Osteoblast (primary cell): ENCODE measurements at places on chromosomes 6 and 20. TPM values are rescaled to one million over a fixed set of nuclear protein-coding genes. Genes with fewer than 3 reads are reported as not detected.

The SLC17A1 gene
- not detected in 2 replicates for total RNA-seq

The HLA-DRB1 gene
- total RNA-seq, result 1.1 and 19.7 TPM in 2 replicates

The CALHM5 gene
- 14.8 and 16.2 TPM in 2 replicates for total RNA-seq

The CLDN20 gene
- total RNA-seq, result not detected in 2 replicates

The UBE2C gene
- 2.5 and 2.7 TPM in 2 replicates for total RNA-seq

The CYP39A1 gene
- 4.1 and 4.3 TPM in 2 replicates for total RNA-seq

The RAB44 gene
- under 0.01 and 0.36 TPM in 2 replicates for total RNA-seq

GRCh38 chr6:135871296-135871695 is 19.8 kb downstream of the PDE7B start:
- no peak overlapping the region for H3K4me3 ChIP-seq
- H3K36me3 ChIP-seq, result no peaks in the 10 kb centered on the region
- H3K27me3 ChIP-seq, result no peaks in the 10 kb centered on the region
- H3K4me1 ChIP-seq, result peaks cover 38% of the 10 kb centered on the region

- H3K27ac ChIP-seq, result no peak overlapping the region
- no peak overlapping the region for H3K4me3 ChIP-seq
- DNase-seq, result no peak
- H3K36me3 ChIP-seq, result no peaks in the 10 kb centered on the region
These were observed 15.9 kb downstream of the PFDN4 start for GRCh38 chr20:54223751-54224150.

DNA sequence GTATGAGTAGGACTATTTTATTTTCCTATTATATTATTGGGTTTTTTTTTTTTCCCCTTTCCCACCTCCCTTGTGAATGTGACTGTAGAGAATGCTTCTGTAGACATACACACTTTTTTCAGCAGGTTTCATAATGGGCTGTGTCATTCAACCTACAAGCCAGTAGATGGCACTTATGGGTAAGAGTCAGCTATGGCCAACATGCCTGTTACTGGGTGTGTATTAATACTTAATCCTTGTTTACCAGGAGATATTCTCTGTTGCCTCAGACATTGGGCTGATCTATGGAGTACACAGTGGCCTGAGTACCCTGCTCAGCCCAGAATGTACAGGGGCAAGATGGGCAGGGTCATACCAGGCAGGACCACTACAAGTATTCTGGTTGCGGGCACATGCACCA is 382.5 kb downstream of the EPHA7 start:
- no peak overlapping the region for H3K27ac ChIP-seq
- H3K36me3 ChIP-seq, result no peaks in the 10 kb centered on the region
- H3K4me3 ChIP-seq, result no peak overlapping the region
- H3K4me1 ChIP-seq, result no peaks in the 10 kb centered on the region
- no peaks in the 10 kb centered on the region for H3K27me3 ChIP-seq

DNA sequence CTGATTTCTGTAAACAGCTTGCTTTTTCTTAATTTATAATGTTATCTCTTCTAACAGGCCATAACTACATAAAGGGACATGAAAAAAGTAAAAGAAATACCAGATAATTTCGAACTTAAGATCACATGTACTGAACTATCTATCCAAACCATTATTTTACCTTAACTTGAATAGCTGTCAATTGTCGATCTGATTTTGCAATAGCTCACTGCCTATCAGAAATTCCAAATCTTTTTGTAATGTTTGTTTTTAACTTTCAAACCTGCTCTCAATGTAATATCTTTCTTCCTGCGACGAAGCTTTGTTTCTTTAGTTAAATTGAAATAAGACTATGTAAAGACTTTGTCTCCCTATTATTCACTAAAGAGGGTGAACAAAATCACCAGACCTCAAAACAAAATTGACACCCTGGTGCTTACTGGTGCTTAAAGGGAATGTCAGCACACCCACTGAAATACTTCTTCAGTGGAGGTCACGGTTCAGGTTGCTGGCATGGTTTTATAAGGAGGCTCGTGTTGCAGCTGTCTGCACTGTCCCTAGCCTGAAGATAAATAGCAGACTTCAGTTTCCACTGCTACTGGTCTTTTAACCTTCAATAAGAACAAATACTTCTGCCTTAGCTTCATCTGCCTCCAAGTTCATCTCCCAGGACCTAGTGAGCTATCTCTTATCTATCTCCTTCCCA is 117.5 kb upstream of the QKI start:
- no peak overlapping the region for H3K27ac ChIP-seq
- H3K27me3 ChIP-seq, result no peaks in the 10 kb centered on the region
- H3K4me1 ChIP-seq, result no peaks in the 10 kb centered on the region
- DNase-seq, result no peak

DNA sequence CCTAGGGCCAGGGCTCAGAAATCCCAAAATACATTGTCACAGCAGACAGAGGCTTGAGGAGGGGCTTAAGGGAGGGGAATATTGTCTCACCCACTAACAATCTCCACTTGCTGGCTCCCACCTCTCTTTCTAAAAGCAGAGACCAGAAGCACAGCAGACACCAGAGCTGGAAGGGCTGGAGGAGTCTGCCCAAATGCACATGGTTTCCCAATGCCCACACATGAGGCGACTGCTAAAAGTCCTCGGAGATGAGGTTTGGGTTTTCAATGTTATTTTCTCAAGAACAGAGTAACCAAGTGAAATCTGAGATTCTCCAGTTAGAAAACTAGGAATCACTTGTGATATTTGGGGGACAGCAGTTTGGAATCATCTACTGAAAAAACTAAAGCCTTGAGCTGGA is 325.6 kb upstream of the JARID2 start:
- no peaks in the 10 kb centered on the region for H3K36me3 ChIP-seq
- H3K27ac ChIP-seq, result no peak overlapping the region
- no peaks in the 10 kb centered on the region for H3K27me3 ChIP-seq
- H3K4me1 ChIP-seq, result peaks cover 3% of the 10 kb centered on the region
- DNase-seq, result no peak

DNA sequence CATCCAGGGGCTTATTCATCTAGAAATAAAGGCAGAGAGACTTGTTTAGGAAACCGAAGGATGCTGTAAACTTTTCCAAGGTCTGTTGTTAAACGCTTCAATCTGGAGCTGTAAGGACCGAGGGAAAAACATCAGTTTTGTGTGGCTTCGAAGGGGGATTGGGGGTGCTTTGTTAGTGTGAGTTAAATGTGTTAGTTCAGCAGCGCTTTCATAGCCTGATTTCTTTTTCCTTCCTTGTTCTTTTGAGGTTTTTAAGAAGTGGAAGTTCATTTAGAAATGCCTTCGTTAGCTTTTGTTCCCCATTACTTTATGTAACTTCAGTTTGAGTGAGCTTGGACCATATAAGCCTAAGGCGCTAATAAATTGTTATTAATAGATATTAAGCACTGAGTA is 1.5 kb downstream of the ANKS1A start:
- no peak overlapping the region for H3K27ac ChIP-seq
- no peaks in the 10 kb centered on the region for H3K36me3 ChIP-seq
- no peaks in the 10 kb centered on the region for H3K27me3 ChIP-seq
- H3K4me3 ChIP-seq, result peak overlapping the region; percentile 87
- DNase-seq, result no peak
- H3K4me1 ChIP-seq, result peaks cover 21% of the 10 kb centered on the region

DNA sequence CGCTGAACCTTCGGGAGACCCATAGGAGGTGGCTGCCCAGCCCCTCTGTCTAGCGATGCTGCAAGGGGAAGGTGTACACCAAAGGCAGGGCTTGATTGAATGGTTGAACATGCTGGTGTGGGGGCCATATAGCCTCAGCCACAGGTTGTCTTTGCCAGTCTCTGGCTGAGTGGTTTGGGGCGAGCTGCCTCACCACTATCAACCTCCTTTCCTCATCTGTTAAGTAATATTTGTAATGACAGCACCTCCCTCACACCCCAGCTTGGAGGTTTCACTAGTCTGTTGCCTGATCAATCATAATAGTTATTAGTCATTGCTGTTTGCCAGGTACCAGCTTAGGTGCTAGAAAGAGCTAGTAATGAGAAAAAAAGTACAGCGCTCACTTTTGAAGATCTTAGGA is 11.8 kb upstream of the ZNF831 start:
- H3K4me3 ChIP-seq, result no peak overlapping the region
- DNase-seq, result no peak
- H3K4me1 ChIP-seq, result no peaks in the 10 kb centered on the region
- H3K27me3 ChIP-seq, result peaks cover 2% of the 10 kb centered on the region
